ENCODE measurements at places on chromosomes 1 and 21.
A peak's percentile ranks its signal among the peaks of the same experiment; 100 is the strongest.

- no peaks in the 10 kb centered on the region for H3K4me1 ChIP-seq
- H3K27me3 ChIP-seq: no peaks in the 10 kb centered on the region
- DNase-seq: no peak
- H3K27ac ChIP-seq: no peak overlapping the region
- no peak overlapping the region for H3K4me3 ChIP-seq
- H3K36me3 ChIP-seq: no peaks in the 10 kb centered on the region
Observed at GRCh38 chr1:181049378-181049777, 15.6 kb downstream of the MR1 start.

DNA sequence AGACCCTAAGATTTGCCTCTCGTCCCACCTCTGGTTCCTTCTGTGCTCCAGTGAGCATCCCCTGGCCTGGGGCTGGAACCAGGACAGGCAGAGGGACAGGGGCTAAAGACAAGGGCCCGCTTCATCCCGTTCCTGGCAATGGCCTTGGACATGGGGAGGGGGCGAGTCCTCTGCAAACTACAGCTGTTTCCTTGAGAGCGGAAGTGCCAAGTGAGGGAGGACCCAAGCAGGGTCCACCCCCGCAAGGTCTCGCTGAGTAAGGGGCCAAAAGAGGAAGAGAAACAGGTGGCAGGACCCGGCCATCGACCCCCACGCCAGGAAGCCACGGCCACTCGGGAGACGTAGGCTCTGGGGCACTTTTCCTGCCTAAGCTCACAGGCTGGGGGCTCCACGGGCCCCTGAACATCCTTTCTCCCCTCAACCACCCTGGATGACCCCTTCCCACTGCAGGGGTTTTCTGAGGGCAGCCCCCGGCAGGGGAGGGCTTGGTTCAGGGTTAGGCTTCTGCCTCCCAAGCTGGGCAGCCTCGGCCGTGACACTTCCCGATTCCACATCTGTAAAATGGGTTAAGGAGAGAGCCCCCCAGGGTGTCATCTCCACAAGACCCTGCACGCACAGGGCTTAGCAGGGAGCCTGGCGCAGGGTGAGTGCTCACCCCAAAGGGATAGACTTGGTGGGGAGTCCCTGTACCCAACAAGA, 17.9 kb upstream of the PLEKHG5 start:
- H3K36me3 ChIP-seq: no peaks in the 10 kb centered on the region
- H3K27ac ChIP-seq: no peak overlapping the region
- H3K4me1 ChIP-seq: no peaks in the 10 kb centered on the region

DNA sequence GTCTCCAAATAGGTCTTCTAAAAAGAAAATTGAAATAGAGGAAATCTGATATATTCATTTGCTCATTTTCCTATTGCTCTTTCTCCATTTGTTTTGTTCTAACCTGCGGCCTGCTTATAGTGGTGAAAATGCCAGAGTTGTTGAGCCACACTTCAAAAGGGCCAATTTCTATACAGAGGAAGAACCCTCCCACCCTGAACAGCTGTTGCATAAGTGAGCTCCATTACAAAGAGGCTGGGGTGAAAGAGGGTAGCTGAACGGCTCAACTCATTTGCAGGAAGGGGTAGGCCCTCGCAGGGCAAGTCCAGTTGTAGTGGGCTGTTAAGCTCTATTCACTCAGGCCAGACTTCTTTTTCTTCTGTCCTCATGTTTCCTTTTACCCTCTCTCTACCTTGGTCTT, 8.8 kb downstream of the ADCY10 start:
- no peaks in the 10 kb centered on the region for H3K27me3 ChIP-seq
- no peaks in the 10 kb centered on the region for H3K36me3 ChIP-seq
- peaks cover 5% of the 10 kb centered on the region for H3K4me1 ChIP-seq
- no peak overlapping the region for H3K4me3 ChIP-seq
- H3K27ac ChIP-seq: no peak overlapping the region
- DNase-seq: no peak

- no peak overlapping the region for H3K4me3 ChIP-seq
- H3K4me1 ChIP-seq: no peaks in the 10 kb centered on the region
- H3K36me3 ChIP-seq: peaks cover 9% of the 10 kb centered on the region
- H3K27me3 ChIP-seq: no peaks in the 10 kb centered on the region
- no peak overlapping the region for H3K27ac ChIP-seq
- no peak for DNase-seq
Observed at GRCh38 chr1:233085566-233085965, 135.2 kb downstream of the NTPCR start.

DNA sequence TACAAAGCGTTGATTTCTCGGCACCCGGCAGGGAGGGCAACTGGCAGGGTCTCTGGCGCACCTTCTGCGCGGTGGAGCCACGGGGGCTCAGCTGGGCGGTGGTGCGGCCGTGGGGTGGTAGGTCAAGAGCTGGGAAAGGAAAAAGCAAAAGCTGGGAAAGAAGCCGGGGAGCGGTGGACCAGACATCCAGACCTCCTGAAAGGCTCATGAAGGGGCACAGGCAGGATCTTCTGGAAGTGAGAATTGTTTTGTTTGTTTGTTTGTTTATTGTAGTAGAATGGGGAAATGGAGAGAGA, 7.2 kb upstream of the RNU1-1 start:
- H3K36me3 ChIP-seq: no peaks in the 10 kb centered on the region
- no peaks in the 10 kb centered on the region for H3K4me1 ChIP-seq
- H3K27ac ChIP-seq: no peak overlapping the region
- peak; percentile 52 for DNase-seq
- peaks cover 5% of the 10 kb centered on the region for H3K27me3 ChIP-seq

Measured in H1 (cell line).